ENCODE measurements at places on chromosomes 1 and 21.

DNA sequence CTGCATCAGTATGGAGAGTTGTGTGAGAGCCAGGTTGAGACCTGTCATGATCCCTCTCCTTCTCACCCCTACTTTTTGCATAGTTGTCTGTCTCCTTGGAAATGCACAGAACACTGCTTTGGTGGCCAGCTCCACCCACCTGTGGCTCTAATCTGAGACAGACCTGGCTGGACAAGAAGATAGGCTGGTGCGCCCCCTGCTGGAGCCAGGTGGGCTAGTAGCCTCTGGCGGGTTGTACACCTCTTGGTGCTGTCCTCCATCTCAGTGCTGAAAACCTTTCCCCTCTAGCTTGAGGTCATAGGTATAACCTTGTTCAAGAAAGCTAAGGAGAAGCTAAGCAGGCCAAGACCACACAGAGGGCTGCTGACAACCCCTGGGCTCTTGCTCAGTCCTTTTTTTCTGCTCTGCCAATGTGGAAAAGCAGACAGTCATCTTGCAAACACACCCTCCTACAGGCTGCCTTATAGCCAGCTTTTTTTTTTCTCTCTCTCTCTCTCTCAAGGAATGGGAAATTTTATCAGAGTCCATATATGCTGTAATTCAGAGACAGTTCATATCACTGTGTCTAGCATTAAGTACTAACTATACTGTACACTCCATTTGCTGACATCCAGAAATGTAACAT lies 58.8 kb upstream of the SPATA6 start:
- DNase-seq: no peak

GRCh38 chr21:35423709-35424108 lies 374.6 kb upstream of the RUNX1 start:
- DNase-seq: no peak

DNA sequence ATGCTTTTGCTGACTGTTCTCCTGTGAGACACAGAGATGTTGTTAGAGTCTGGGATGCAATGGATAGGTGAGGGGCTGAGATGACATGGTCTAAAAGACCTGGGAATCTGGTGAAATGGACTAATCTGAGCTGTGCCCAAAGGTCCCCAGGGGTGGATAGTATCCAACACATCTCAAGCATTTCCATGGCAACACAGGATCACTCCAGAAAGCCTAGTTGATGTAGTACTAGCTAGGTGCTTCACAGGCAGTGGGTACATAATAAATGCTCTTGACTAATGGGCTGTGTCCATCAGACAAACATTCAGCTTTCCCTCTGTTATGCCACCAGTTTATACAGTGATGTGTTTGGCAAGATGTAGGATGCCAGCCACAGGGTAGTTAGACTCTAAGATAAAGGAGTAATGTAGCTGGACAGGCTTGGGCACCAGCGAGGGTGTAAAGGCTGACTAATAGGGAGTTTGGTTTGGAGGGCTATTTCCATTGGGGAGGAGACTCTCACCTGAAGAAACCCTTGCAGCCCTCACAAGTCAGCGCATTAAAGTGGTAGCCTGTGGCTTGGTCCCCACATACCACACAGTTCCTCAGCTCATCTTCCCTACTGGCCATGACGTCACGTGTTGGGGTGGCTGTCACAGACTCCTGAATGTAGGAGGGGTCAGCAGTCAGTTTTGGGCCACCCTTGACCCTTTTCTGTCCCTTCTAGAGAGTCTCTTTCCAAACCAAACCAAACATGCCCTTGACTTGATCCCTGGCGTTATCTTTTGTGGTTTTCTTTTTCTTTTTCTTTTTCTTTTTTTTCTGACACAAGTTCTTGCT lies 1.8 kb downstream of the NR1I3 start:
- DNase-seq: no peak

GRCh38 chr1:178101654-178102053 lies 7.8 kb downstream of the RASAL2 start:
- DNase-seq: no peak

DNA sequence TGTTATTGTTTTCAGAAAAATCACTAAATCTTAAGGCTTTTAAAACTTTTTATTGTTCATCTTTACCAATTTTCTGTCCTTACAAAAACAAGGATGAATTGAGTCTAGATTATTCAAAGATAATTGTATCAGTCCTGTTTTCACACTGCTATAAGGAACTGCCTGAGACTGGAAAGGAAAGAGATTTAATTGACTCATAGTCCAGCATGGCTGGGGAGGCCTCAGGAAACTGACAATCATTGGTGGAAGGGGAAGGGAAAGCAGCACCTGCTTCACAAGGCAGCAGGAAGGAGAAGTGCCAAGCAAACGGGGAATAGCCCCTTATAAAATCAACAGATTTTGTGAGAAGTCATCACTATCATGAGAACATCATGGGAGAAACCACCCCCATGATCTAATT lies 455.6 kb upstream of the ZP4 start:
- DNase-seq: no peak

DNA sequence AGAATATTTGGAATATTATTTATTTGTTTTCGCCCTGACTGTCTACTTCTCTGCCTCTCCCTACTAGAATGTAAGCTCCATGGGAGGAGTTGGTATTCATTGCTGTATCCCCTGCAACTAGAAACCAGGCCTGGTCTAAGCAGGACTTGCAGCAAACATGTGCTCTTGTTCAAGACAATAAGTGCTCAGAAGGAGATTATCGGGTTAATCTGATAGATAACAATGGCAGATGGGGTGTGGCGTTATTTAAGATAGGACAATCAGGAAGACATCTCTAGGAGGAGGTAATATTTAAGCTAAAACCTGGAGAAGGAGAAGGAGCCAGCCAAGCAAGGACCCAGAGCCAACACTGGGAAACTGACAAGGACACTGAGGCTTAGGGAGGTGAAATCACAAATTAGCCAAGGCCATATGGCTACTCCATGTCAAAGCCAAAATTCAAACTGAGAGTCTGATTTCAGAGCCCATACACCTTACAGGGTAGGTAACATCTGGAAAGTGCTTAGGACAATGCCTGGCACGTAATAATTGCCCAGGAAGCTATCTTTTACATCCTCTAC lies 41.5 kb downstream of the STYXL2 start:
- DNase-seq: no peak

DNA sequence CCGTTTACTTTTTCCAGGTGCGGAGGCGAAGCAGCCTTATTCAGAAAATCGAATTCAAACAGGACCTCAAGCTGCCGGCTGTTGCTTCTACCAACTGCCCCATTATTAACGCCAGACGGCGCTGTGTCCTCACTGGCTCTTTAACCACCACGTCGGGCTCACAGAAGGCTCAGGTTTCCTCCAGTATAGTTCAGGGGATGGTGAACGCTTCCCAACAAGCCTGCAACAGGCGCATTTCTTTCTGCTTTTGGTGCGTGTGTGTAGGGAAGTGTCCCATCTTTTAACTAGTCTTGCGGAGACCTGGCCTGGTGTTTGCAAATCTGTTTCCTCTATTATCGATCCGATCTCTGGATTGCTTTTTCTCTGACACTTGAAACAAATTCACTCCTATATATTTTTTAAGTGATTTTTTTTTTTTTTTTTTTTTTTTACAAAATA lies 791 bp upstream of the STUM start:
- DNase-seq: no peak

- DNase-seq: no peak
These were observed 543 bp downstream of the TMEM9 start for GRCh38 chr1:201153474-201154388.

DNA sequence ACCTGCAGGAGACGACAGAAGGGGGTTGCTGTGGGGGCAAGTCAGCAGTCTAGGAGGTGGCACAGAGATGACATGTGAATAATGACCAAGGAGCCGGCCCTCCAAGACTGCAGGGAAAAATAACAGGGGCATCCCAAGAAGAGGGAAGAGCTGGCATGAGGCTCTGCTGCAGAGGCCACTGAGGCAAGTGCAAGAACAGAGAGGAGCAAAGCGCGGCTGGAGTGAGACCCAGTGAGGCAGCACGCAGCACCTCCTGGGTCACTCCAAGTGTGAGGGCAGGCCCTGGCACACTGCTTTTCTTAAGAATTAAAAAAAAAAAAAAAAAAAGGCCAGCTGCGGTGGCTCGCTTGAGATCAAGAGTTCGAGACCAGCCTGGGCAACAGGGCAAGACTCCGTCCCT lies 80.1 kb downstream of the SLC66A1 start:
- no peak for DNase-seq

DNA sequence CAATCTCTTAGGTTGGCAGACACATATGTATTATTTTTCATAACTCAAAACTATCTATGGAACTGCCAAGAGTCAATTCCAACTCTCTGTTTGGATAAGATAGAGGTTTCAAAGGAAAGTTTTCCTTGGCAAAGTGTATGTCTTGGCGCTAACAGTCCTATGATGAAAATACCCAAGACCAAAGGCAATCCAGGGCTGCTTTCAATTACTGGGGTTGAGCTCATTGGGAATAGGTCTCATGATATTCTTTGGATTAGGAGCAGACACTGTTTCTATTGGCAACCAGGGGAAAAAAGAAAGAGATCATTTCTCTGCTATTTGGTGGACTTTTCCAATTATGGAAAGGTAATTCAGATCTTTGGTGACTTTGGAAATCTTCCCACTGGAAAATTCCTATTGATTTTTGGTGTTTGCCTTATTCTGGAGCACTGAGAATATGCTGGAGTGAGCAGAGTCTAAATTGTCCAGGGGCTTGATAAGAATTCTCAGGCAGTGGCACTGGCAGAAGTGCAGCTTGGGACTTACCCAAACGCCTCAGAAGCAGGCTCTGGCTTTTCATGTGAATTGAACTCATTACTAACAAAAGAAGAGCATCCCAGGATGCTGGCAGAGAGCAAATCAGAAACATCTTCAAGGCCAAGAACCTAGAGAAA lies 20.4 kb upstream of the PLXNA2 start:
- DNase-seq: no peak

- DNase-seq: no peak
These were observed 228.4 kb upstream of the NRIP1 start for GRCh38 chr21:15293240-15293639.
